Gastrocnemius medialis (tissue), 4 donors: ENCODE measurements at places on chromosomes 1 and 21.
A peak's percentile ranks its signal among the peaks of the same experiment; 100 is the strongest.

DNA sequence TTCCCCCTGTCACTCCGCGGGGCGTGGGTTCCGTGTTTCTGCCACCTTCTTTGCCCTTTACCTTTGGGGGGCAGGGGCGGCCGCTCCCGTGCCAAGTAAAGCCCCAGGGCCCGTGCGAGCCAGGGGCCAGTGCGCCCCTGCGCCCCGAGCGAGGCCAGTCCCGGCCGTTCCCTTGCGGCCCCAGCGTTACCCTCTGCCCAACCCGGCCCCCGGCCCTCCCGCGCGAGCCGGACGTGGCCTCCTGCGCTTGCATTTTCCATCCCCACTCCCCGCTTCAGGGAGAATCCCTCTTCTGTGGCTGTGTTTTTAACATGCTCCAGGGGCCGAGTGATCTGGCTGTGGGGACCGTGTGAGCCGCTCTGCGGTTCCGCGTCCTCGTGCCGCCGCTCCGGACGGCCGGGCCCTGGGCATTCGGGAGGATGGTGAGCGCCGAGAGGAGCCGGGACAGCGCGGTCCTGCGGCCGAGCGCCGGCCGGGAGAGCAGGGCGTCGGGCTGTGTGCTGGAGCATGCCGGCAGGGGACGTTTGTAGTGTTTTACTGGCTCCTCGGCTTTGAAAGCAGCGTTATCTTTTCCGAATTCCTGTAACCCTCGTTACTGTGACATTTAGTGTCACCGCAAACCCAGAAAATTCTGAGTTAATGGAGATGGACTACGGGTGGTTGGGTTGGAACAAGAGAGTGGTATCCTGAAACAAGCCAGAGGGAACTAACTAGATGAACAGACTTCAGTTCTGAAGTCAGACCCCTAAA lies 1.0 kb downstream of the GALNT2 start:
- no peak for DNase-seq

DNA sequence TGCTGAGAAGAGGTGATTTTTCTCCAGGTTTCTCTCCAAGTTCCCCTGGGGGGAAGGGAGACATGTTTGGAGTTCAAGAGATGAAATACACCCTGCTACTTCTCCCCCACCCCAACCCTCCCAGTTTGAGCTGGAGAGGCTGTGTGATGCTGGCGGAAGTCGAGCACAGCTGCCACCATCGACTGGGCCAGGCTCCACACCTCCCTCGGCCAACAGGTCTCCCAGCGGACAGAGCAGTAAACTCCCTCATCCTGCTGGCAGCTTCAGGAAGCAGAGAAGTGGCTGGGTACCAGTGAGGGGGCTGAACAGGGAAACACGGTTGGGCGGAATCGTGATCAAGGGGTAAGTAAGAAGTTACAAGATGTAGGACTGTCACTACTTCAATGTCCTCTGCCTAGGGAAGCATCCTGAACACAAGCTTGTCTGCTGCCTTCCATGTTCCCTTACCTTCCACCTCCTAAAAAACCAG lies 6.6 kb upstream of the NHLH1 start:
- DNase-seq: no peak

GRCh38 chr21:19026911-19027310 lies 623.3 kb upstream of the TMPRSS15 start:
- no peak for DNase-seq

DNA sequence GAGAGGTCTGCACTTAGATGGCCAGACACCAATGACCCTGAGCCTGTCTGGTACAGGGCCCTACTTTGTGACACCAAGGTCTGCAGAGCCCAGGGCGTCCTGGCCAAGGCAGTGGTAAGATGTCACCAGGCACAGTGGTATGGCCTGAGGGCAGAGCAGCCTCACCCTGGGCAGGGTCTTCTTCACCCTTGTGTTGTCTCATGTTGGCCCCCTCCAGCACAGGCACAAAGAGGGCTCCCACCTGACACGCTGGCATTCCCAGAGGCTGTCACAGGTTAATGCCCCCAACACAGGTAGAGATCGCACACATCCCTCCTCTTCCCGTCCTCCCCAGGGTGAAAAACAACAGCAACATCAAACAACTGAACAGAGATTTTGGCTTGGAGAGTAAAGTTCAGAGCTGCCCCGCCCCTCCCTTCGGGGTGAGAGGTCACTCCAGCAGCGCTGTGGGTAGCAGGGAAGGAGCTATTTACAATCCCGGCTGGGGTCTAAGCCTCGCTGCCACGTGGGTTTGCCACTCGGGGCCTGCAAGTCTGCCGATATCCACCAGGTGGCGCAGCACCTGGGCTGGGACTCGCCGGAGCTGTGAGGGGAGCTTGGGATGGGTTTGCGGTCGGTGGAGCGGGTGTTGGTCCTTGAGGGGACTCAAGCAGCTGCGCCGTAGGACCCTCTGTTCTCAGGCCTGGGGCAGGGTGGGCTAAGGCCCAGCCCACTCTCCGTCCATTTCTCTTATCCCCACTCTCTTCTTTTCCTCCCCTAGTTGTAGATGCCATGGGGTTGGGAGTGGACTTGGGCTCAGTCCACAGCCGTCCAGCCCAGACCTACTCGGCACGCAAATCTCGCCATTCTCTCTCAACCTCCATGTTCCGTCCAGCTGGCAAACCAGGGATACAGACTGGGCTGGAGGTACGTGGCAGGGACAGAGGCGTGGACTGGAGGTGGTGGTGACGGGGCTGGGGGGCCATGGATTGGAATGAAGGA lies 12.7 kb downstream of the EFNA3 start:
- DNase-seq: peak; percentile 44

DNA sequence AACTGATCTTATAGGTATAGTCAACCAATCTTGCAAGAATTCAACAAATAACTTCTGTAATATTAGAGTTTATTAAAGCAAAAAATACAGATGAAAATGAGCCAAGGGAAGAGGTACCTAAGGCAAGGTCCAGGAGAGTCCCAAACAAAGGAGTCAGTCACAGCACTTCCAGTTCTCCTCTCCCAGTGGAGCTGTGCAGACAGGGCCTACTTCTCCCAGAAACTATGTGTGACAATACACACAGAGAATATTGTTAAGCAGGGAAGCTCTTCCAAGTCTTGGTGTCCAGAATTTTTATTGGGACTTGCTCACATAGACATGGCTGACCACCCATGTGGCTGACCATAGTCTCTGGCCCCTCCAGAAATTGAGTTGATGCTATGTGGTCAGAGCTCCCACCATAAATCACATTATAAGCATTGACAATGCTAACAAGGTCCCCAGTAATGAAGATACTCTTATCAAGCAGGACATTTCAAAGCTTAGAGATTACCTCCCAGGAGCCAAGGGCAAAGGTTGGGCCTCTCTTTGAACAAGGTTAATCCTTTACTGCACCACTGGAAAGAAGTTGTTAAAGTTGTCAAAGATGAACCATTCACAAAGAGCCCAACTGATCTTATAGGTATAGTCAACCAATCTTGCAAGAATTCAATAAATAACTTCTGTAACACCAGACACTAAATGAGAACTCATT lies 3.5 kb upstream of the CD244 start:
- no peak for DNase-seq

GRCh38 chr1:17916702-17917101 lies 161.6 kb downstream of the ACTL8 start:
- no peak for DNase-seq

DNA sequence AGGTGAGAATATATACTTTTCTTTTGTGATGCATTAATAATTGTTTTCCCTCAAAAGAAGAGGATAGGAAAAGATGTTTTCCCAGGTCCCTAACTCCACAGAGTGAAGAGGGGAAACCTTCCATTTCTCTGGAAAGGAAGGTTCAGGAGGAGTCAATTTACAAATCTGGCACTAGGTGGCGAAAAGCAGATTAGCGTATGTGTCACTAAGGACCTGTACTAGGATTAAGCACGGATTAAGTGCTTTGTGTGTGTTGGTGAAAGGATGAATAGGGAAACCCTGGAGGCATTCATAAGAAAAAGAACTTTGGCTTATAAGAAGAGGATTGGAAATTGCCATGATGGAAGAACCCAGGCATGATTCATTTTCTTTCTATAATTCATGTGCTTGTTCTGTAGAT lies 410.1 kb upstream of the PLXNA2 start:
- no peak for DNase-seq

GRCh38 chr1:165678509-165678908 lies 19.9 kb downstream of the ALDH9A1 start:
- DNase-seq: no peak

GRCh38 chr1:190376044-190376443 lies 101.6 kb downstream of the BRINP3 start:
- DNase-seq: no peak

DNA sequence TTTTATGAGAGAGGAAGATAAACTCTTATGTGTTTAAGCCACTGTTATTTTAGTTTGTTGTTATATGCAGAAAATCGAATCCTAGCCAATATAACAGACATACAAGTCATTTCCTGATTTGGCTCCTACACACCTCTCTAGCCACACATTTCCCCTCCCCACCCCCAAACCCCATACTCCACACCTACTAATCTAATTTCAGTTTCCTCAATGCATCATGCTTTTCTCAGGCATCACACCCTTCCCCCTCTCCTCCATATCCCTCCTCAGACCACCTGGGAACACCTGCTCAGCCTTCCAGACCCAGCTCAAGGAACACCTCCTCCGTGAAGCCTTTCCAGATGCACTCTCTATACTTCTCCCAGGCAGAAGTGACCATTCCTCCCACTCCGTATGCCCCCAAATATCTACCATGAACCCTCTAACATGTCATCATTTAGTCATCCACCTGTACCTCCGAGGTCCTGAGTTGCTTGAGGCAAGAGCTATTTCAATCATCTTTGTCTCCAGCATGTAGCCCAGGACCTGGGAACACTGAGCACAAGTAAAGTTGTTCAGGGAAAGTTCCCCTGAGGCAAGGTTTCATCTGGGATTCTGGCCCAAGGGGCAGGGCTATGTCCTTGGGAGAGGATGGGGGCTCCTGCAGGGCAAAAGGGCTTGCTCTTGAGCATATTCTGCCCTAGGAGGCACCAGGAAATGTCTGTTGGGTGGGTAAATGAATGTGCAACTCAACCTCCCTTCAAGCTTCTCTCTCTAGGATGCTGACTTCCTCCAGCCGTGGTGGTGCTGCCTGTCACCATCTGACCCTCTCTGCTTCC lies 126.8 kb downstream of the HIVEP3 start:
- DNase-seq: no peak

DNA sequence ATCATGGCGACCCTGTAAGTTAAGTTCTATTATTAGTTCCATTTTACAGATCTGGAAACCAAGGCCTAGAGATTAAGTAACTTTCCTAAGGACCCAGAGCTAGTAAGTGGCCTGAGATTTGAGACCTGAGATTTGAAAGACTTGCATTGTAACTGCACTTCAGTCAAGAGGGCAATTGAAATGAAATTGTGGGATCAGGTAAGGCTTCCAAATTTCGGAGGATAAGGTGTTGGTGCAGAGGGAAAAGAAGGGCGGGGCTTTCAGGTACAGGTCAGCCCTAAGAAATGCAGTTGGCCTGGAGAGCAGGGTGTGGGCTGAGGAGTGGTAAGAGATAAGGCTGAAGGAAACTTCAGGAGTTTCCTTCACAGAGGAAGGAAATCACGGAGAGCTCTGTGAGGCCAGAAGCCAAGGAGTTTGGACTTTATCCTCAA lies 51.1 kb downstream of the SLC16A1 start:
- DNase-seq: no peak

DNA sequence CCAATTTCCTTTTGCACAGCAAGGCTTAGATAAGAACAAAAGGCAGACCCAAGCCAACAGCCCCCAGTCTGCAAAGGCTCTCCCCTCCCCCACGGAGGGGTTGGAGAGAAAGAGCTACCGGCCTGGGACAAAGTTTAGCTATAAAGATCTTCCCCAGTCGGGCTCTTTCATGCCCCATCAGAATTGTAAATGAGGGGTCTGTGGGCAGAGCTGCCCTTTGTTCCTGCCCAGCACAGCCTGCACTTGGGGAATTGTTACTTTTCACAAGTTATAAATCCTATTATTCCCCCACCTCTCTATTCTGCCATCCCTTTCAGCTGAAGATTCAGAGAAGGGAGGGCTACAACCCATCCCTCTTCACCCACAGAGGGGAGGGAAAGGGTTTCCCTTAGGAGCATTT lies 3.5 kb downstream of the MYCL start:
- no peak for DNase-seq

DNA sequence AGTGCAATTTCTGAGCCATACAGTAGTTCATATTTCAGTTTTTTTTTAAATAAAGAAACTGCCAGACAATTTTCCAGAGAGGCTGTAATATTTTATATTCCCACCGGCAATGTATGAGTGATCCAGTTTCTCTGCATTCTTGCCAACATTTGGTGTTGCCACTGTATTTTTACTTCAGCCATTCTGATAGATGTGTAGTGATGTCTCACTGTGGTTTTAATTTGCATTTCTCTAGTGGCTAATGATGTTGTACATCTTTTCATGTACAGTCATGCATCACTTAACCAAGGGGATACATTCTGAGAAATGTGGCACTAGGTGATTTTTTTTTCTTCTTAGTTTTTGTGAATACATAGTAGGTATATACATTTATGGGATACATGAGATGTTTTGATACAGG lies 99.6 kb downstream of the CENPF start:
- DNase-seq: no peak
